ENCODE measurements at places on chromosomes 3 and 15.
A peak's percentile ranks its signal among the peaks of the same experiment; 100 is the strongest.

DNA sequence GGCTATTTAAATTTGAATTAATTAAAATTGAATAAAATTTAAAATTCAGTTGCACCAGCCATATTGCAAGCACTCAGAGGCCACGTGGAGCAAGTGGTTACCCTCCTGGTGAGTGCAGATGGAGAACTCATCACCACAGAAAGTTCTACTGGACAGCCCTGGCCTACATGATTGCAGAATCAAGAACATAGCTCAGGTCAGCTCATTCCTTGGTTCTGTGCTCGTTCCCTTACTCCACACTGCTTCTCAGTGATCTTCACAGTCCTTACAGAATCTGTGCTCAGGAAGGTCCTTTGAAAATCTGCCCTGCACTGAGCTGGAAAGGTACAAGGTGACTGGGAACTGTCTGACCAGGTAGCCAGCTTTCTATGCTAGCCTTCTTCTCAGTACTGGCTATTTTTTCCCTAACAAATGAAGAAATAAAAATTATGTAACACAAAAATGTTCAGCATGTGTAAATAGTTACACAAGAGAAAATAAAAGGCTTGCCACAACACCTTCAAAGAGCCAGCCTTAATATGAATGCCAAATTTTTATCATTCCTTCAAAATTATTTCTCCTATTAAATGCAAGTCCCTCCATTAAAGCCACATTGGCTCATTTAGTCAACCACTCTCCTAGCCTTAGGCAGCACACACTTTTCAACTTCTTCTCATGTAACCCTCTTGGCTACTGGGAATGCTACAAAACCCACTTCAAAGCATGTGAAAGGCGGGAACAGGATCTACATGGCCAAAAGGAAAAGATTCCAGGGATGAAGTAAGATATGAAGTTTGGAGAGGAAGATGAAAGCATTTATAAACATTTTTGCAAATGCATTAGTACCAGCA lies 326.4 kb upstream of the WNT5A start:
- no peak for DNase-seq

DNA sequence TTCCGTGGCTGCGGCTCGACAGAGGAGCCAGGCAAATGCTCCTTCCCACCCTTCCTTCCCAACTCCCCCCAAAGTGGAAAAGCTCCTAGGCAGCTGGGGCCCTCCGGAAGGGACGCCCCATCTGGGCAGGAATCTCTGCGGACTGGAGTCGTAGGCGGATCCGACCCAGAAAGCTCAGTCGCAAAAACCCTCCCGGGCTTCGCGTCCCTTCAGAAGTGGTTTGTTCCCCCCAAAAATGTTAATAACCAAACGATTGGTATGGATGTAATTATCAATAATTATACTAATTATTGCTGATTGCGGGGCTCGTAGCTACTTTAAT lies 3.8 kb downstream of the RNU6-1 start:
- no peak for DNase-seq

- no peak for DNase-seq
Observed at GRCh38 chr3:31343075-31343474, 189.7 kb upstream of the STT3B start.

DNA sequence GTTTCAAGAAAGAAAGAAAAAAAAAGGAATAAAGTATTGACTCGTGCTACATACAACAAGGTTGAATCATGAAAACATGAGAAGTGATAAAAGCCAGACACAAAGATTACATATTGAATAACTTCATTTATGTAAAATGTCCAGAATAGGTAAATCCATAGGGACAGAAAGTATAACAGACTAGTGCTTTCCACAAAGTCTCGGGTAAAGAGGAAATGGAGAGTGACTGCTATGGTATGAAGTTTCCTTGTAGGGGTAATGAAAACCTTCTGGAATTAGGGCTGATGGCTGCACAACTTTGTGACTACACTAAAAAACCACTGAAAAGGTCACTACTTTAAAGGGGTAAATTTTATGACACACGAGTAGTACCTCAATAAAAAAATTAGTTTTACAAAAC lies 13.0 kb downstream of the LRRFIP2 start:
- no peak for DNase-seq

- DNase-seq = no peak
Observed at GRCh38 chr3:41328926-41329325, 129.6 kb downstream of the CTNNB1 start.

DNA sequence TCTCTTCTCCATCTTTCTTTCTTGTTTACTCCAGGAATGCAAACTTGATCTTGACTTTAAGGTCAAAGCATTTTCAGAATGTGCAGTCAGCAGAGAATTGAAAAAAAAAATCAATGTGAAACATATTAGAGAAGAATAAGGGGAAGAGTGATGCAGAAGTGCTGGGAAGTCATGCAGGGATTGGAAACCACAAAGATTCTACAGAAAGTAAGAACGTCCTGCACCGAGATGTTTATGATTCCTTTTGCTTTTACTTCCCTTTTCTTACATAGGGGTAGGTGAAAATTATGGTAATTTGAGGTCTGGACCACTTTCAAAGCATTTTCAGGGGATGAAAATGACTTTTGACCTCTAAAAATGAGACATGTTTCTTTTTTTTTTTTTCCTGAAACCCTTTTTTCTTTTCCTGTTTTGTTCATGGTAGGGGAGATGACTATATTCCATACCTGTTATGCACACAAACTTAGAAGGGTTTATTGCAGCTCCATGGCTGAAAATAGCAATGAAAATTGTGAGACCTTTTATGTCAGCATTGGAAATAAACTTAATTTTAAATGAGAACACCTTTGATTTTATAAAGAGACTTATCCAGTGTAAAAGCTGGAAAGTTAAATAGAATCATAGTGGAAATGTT lies 623.5 kb upstream of the TBL1XR1 start:
- no peak for DNase-seq

DNA sequence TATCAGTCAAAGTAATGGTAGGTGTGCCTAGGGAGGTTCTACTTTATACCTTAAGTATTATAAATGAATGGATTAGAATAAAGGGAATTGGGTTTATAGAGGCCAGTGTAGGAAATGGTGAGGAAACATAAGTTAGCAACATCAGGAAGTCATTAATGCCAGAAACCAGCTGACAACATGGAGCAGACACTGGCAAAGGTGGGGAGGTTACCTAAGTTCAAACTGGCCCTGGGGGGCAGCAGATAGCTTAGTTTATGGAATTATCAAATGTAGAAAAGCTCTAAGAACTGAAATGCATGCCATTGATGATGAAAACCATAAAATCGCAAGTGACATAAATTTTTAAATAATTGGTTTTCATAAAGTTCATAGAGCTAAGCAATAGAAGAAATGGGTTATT lies 498.6 kb downstream of the NAALADL2 start:
- DNase-seq = no peak

- DNase-seq = no peak
Observed at GRCh38 chr3:64825404-64826120, 137.8 kb upstream of the ADAMTS9 start.

- DNase-seq = peak; percentile 74
Observed at GRCh38 chr3:146692254-146692653, 87.1 kb upstream of the PLSCR5 start.

DNA sequence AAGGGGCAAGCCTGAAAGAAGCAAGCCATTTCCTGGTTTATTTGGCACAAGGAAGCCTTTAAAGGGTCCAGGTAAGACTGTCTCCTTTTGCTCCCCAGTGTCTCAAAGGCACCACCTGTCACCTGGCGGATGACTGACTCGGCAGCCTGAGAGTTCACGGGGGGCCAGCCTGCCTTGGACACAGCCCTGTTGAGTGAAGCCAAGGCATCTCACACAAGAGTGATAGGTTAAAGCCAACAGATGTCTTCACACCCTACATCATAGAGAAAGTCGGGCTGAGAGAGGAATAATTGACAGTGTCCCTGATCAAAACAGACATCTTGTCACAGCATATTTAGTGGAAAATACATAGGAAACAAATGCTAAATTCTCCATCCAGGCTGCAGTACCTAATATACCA lies 28.2 kb upstream of the LIPC start:
- DNase-seq = no peak

- no peak for DNase-seq
Observed at GRCh38 chr15:69222002-69222474, 61.6 kb downstream of the GLCE start.

DNA sequence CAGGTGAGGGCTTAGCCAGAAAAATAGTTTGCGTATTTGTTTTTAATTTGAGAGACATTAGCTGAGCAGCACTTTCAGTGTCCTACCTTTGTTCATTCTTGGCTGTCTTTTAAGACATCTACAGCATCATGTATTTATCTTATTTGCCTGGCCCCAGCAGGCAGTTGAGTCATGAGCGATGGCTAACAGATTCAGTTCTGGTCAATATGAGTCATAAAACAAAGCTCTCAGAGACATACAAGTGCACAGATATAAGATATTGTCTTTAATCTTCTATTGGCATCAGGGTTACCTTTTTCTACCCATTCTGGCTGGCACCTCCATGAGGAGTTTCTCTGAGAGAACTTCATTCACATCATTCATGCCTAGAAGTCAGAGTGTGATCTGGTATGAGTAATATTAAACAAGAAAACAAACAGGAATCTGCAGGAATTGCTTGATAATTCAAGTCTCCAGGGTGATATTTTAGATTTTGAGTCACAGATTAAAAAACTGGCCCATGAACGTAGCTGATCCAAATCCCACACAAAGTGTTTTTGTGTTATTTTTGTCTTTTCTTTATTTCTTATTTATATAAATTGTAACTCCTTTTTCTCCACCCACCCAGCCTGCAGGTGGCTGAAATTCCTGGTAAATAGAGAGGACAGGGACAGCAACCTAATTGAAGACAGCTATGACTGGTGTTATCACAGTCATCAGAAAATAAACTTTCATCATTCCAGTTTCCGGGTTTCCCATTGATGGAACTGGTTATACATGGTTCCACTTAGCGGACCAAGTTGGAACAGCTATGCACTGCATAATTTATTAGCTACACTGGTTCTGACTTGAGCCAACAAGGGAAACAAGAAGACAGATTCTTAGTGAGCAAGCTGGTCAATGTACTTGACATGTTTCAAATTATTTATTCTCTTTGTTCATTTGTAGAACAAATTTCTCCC lies 47.3 kb downstream of the PLSCR2 start:
- DNase-seq = peak; percentile 85

DNA sequence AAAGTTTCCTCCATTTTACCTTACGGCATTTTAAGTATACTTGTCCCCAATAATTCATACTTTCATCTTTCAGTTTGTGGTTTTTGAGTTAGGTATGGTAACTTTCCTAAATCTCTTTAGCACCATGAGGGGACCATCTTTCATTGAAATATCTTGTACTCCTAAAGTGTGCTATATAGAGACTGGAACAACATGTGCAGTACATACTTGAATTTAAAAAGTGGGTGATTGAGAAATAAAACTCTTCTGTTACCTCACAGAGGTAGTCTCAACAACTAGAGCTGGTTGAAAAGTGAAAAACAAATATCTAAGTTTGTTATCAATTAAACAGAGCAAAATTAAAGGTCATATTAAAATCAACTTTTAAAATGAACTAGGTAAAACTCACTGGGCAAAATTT lies 423.1 kb downstream of the ROBO2 start:
- DNase-seq = no peak

GRCh38 chr15:97903971-97904572 lies 56.4 kb upstream of the ARRDC4 start:
- DNase-seq = peak; percentile 81

- peak; percentile 74 for DNase-seq
Observed at GRCh38 chr15:52349052-52349700, 53.6 kb upstream of the MYO5C start.

GRCh38 chr15:79900087-79900486 lies 3.3 kb upstream of the MTHFS start:
- no peak for DNase-seq

DNA sequence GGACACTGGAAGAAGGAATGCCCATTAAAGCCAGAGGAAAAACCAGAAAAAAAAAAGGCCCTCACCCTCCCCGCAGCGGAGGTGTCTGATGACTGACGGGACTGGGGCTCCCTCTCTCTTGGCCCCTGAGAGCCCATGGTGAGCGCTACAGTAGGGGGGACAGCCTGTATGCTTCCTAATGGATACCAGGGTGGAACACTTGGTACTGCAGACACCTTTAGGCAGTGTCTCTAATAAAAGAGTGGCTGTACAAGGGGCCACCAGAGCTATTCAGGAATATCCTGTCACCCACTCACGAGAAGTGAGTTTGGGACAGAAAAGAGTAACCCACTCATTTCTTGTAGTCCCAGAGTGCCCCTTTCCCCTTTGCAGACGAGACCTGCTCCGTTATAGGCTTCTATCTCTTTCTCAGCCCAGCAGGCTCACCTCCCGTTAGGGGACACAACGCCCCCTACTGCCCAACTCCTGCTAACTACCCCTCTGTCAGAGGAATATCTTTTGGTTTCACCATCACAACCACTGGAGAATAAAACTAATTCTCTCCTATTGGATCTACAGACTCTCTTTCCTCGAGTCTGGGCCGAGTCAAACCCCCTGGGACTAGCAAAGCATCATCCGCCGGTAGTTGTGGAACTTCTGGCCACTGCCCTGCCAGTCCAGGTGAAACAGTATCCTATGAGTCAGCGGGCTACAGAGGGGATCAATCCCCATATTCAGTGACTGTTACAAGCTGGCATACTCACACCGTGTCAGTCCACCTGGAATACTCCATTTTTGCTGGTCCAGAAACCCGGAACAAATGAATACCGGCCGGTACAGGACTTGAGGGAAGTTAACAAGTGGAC lies 40.8 kb downstream of the ZBTB11 start:
- DNase-seq = peak; percentile 55

DNA sequence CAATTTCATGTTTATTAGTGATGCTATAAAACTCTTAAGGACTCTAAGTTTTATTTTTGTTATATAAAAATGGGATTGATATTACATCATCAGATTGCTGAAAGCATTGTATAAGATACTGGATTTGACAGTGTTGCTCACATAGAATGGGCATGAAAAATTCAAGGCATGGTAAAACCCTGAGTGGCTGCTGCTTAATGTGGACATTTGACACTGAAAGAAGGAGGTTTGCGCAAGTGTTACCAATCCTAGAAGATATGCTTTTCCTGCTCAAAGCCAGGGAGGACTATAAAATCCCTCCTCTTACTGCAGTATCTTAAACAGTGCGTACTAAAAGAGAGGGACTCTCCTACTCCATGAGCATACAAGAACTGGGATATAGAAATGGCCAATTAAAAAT lies 65.8 kb upstream of the PTX3 start:
- no peak for DNase-seq

- DNase-seq = peak; percentile 43
Observed at GRCh38 chr15:40282147-40282868, 556 bp downstream of the ANKRD63 start.

- DNase-seq = no peak
Observed at GRCh38 chr3:130688015-130688688, 58.5 kb downstream of the PIK3R4 start.

GRCh38 chr3:196519718-196520082 lies 4.6 kb upstream of the SMCO1 start:
- DNase-seq = no peak

DNA sequence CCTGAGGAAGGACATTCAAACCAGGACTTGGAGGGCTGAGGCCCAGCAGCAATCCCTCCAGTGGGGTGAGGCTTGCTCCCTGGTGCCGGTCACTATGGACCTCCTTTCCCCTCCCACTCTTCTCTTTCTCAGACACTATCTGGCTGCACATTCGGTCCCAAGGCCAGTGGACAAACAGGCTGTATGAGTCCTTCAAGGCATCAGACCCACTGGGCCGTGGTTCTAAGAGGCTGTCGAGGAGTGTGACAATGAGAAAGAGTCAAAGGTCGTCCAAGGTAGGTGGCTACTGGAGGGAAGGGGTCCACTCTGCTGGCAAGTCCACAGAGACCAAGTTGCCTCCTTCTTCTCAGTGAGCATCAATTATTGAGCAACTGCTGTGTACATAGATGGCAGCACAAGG lies 28.0 kb downstream of the NOX5 start:
- DNase-seq = no peak
